ENCODE measurements at places on chromosomes 7 and 10.

- DNase-seq, result no peak
Observed at GRCh38 chr10:60487543-60487942, 97.9 kb upstream of the ANK3 start.

DNA sequence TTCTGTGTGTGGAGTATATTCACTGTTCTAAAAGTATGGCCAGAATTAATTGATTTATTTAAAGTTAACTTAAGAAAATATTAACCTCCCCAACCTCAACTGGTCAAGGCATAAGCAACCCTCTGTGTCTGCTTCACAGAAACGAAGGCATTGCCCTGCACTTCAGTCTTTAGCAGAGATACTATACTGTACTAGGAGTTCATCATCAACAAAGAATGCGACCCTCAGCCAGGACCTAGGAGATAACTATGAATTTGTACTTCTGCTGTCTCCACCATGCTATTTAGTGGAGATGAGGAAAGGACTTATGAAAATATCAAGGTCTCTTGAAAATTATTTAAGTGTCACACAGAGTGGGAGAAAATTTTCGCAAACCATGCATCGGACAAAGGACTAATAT, 35.7 kb upstream of the SEMA3D start:
- no peak for DNase-seq

DNA sequence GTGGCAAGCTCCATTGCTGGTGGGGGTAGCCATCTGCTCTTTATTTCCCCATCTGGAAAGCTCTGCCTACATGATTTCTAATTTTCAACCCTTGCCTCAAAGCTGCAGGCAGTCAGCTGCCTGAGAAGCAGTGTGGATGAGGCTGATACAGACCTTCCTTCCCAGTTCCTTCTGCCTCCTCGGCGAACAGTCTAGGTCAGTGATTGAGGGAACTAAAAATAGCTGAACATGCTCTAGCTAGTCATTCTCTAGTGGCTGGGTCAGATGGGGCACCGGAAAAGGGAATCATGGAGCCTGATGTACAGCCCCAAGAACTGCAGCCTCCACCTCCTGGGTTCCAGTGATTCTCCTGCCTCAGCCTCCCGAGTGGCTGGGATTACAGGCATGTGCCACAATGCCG, 48.7 kb downstream of the NAMPT start:
- DNase-seq, result no peak

DNA sequence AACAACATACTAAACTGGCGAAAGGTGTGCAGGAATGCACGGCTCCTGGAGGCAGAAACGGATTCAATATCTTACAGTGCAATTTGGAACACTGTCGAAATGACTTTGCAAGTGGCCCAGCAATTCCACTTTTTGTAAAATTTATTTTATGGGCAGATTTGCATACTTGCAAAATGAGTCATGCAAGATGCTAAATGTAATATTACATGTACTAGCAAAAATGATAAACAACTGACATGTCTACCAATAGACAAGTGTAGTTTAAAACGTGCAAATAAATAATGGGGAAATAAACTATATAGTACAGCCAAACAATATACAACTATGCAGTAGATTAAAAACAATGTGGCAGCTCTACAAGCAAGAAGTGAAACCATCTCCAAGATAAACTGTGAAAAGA, 97.7 kb downstream of the ARHGAP12 start:
- DNase-seq, result peak; percentile 37

DNA sequence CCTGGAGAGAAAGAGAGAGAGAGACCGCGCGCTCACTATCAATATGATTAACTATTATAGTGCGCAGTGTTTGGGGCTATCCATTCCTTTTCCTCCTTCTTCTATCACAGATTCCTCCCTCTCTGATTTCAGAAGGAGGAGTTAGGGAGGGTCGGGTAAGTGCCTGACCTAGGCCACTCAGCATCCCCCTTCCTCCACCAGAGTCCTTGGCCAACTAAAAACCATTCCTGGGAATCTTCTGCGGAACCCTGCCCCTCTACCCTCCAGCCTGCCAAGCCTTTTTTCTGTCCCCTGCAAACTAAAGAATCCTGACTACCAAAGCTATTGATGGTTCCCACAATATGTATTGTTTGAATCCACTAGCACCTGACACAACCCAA, 256.2 kb upstream of the NFE2L3 start:
- DNase-seq, result no peak

DNA sequence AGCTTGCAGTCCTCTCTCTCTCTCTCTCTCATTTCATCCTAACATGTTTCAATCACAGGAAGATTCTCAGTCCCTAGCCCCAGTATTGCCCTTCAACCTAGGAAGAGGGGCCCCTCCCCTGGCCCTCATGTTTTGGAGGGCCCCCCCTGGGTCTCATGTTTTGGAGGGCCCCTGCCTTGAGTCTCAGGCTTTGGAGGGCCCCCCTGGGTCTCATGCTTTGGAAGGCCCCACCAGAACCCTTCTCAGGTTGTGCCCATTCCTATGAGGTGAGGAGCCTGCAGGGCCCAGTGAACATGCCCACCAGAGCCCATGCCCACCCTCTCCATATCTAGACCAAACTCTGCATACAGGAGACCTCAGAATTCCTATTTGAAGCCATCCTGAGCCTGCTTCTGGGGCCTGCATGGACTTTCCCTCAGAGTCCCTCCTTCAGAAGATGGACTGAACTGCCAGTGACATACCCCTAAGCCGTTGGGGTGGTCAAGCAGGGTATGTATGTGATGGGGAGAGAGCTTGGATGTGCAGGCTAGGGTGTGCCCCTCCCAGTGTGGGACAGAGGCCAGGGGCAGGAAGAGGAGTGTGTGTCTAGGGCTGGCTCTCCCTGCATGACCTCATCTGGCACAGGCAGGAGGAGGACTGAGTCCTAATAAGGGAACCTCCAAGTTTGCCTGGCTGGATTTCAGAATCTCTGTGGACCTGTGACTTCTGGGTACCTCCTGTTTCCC, 8.1 kb upstream of the VDAC2 start:
- peak; percentile 25 for DNase-seq

GRCh38 chr7:44740055-44740454, 8.6 kb upstream of the ZMIZ2 start:
- DNase-seq, result no peak

GRCh38 chr10:87918254-87918859, 54.9 kb downstream of the PTEN start:
- no peak for DNase-seq

GRCh38 chr10:17073725-17074540, 55.7 kb downstream of the CUBN start:
- DNase-seq, result no peak

GRCh38 chr10:11017000-11017569, 587 bp upstream of the CELF2 start:
- no peak for DNase-seq

- DNase-seq, result no peak
Observed at GRCh38 chr10:73591935-73592699, 975 bp upstream of the USP54 start.

GRCh38 chr7:102059524-102059923, 227.1 kb upstream of the SH2B2 start:
- DNase-seq, result no peak
